Neuronal stem cell (in vitro differentiated cells): ENCODE measurements at places on chromosomes 11 and 22.

DNA sequence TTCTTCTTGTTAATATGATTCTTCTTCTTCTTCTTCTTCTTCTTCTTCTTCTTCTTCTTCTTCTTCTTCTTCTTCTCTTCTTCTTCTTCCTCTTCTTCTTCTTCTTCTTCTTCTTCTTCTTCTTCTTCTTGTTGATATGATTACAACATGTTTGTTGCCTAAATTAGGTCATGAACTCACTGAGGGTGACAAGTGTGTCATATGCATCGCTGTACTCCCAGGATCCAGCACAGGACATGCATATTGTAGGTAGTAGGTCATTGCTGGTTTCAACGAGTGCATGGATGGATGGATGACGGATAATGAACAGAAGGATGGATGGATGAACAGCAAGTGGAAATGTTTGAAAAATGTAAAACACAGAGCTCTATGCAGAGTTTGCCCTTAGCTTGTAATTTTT lies 14.9 kb upstream of the PVALB start:
- DNase-seq = no peak

GRCh38 chr11:14954581-14954980 lies 17.6 kb downstream of the CALCA start:
- DNase-seq = no peak

- no peak for DNase-seq
Measured at GRCh38 chr11:76074148-76075095, 131.9 kb downstream of the WNT11 start.

GRCh38 chr11:122098261-122098980 lies 17.6 kb downstream of the BLID start:
- DNase-seq = no peak

GRCh38 chr22:34943830-34944229 lies 122.1 kb upstream of the ISX start:
- no peak for DNase-seq

DNA sequence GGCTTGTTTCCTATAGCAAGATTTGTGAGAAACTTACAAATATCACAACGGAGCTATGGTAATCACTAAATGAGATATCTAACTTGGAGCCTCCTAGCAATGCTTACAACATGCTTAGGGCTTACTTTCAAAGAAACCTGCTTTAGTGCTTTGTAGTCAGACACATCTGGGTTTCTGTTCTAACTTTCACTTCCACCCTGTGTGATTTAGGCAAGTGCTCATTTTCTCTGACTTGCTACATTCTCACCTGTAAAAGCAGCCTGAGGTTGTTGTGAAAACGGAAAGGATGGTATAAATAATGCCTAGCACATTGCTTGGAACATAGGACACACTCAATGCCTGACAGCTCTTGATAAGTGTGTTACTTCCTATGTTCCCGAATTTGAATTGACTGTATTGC lies 45.6 kb downstream of the LRRC4C start:
- no peak for DNase-seq

GRCh38 chr11:61120706-61121191 lies 18.5 kb downstream of the CD5 start:
- no peak for DNase-seq

GRCh38 chr11:14101388-14101787 lies 138.9 kb downstream of the SPON1 start:
- no peak for DNase-seq

- no peak for DNase-seq
Measured at GRCh38 chr11:12247543-12248254, 129.7 kb upstream of the PARVA start.

DNA sequence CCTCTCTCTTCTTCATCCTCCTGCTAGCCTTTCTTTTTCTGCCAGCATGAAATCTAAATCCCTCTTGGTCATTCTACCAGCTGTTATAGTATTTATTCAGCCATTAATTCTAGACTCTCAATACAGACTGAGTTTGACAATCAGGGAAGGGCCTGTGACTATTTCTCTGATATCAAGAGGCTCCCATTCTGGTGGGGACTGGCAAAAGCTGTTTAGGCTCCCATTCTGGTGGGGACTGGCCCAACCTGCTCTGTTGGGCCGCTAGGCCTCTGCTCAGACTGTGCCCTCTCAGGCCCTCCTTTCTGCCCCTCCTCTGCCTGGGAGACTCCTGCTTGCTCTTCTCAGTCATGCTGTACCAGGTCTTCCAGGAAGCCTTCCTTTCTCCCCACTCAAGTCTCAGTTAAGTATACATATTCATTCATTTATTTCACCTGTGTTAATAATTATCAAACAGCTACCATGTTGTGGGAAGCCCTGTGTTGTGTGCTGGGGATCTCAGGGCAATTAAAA lies 323.7 kb upstream of the NARS2 start:
- DNase-seq = no peak

DNA sequence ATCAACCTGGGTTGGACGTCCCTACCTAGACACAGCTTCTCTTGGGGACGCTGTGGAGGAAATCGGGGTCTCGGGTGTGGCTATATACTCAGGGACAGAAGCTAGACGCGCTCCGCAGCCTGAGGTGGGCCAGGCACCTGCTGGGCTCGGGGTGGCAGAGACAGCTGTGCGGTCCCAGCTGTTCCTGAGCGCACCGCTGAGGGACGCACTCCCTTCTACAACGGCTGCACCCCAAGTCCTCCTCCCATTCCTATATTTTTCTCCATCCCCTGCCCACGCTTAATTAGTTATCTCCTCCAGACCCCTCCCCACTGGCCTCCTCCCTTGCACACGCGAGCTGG lies 188 bp upstream of the MTNR1B start:
- DNase-seq = no peak

DNA sequence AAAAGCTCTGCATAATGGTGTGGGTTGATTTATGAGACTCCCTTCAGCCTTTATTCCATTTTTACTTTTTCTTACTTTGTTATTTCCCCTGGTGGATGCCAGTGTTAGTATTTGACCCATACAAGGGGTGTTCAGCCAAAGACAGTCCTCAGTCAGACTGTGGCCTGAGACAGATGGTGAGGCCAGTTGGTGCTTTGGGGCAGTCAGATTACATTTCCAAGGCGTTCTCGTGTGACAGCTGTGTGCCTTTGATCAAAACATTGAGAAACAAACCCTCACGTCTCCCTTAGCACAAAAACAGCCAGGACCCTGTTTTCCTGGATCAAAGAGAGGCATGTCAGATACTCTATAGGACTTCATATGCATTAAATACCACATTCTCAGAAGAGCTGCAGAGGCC lies 31.3 kb upstream of the SLN start:
- DNase-seq = no peak
